ENCODE measurements at places on chromosomes 6 and 20. TPM values are rescaled to one million over a fixed set of nuclear protein-coding genes. Genes with fewer than 3 reads are reported as not detected.

DNA sequence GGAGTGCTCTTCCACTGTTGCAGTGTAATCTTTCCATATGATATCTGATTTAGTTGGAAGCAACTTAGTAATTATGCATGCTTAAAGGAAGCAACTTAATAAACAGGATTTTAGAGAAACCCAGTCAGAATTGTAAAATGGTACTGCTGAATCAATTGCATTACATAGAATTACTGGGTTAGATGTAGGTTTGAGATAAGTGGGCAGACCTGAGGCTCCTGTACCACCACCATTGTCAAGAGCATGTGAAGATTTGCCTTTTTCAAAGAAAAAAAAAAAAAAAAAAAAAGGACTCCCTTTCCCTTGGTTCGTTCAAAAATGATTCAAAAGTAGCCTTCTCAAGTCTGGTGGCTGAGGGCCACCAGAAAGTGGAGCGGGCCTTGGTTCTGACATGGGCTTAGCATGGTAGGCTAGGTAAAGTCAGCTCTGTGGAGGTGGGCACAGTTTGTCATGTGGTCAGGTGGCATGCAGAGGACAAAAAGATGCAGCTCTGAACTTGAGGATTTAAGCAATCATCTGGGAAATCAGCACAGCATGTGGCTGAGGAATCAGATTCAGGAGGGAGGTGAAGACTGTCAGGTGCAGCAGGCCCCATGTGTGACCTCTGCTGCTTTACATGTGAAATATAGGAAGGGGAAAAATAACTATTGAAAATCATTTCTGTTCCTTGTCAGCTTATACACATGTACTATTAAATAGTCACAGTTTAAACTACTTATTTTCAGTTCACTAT is 32.4 kb downstream of the ARID1B start:
- no peaks in the 10 kb centered on the region for H3K27me3 ChIP-seq
- H3K36me3 ChIP-seq = peaks cover 3% of the 10 kb centered on the region
- peaks cover 12% of the 10 kb centered on the region for H3K4me1 ChIP-seq
- no peak overlapping the region for H3K4me3 ChIP-seq

DNA sequence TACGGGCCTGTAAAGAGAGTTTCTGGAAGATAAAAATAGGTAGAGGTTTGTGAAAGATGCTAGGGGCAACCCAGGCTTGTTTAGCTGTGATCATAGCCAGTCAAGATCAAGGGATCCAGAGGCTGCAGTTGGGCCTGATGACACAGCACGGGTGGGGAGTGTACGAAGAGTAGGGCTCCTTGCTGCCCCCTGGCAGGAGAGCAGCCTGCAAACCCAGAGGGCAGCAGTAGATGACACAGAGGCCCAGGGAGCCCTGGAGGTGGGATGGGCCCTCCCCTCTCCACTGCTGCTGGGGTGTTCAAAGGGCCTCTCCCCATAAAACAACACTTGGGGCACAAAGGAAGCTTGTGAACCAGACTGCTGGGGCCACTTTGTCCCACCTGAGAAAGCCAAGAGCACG is 47.2 kb downstream of the VEGFA start:
- no peak overlapping the region for H3K4me3 ChIP-seq
- no peak overlapping the region for H3K27ac ChIP-seq
- no peaks in the 10 kb centered on the region for H3K27me3 ChIP-seq
- H3K4me1 ChIP-seq = no peaks in the 10 kb centered on the region
- no peaks in the 10 kb centered on the region for H3K36me3 ChIP-seq

SRXN1 gene
- 15.1 TPM for total RNA-seq

- H3K4me3 ChIP-seq = no peak overlapping the region
- no peaks in the 10 kb centered on the region for H3K36me3 ChIP-seq
- peaks cover 4% of the 10 kb centered on the region for H3K4me1 ChIP-seq
- DNase-seq = no peak
- H3K27me3 ChIP-seq = no peaks in the 10 kb centered on the region
Measured at GRCh38 chr6:16493112-16493511, 254.7 kb downstream of the GMPR start.

GRCh38 chr6:149473080-149474052 is 11.4 kb downstream of the ZC3H12D start:
- peak overlapping the region; percentile 34 for H3K27ac ChIP-seq
- H3K36me3 ChIP-seq = no peaks in the 10 kb centered on the region
- H3K4me3 ChIP-seq = no peak overlapping the region
- no peaks in the 10 kb centered on the region for H3K4me1 ChIP-seq
- H3K27me3 ChIP-seq = no peaks in the 10 kb centered on the region

GRCh38 chr6:86148586-86148985 is 505.9 kb upstream of the SYNCRIP start:
- no peaks in the 10 kb centered on the region for H3K36me3 ChIP-seq
- no peak for DNase-seq
- no peak overlapping the region for H3K27ac ChIP-seq
- H3K4me1 ChIP-seq = no peaks in the 10 kb centered on the region
- no peaks in the 10 kb centered on the region for H3K27me3 ChIP-seq
- H3K4me3 ChIP-seq = no peak overlapping the region

GRCh38 chr20:45058168-45058850 is 42.6 kb downstream of the KCNS1 start:
- H3K27me3 ChIP-seq = no peaks in the 10 kb centered on the region
- peaks cover 3% of the 10 kb centered on the region for H3K4me1 ChIP-seq
- no peak for DNase-seq
- no peak overlapping the region for H3K4me3 ChIP-seq
- H3K36me3 ChIP-seq = no peaks in the 10 kb centered on the region
- no peak overlapping the region for H3K27ac ChIP-seq

CCDC28A gene
- 10.8 TPM for total RNA-seq

GRCh38 chr6:3418496-3419060 is 38.3 kb downstream of the SLC22A23 start:
- H3K27me3 ChIP-seq = no peaks in the 10 kb centered on the region
- no peak overlapping the region for H3K4me3 ChIP-seq
- no peak for DNase-seq
- no peaks in the 10 kb centered on the region for H3K4me1 ChIP-seq
- H3K27ac ChIP-seq = no peak overlapping the region

DLL1 gene
- total RNA-seq = 6.6 TPM

NNAT gene
- total RNA-seq = 8.5 TPM

DNA sequence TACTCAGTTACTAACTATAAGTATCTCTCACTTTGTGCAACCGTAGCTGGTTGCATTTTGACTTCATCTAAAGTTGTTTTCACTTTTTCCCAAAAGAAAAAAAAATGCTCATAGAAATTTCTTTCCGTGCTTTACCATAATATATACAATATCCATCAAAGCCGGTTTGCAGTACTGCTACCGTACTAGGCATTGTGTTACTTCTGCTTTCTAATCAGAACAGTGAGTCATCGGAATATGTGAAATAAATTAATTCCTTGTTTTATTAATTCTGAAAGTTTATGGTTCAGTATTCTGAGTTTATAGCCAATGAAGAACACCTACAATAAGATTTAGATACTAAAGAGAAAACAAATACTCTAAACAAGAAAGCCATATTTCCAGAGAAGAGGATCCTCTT is 72.5 kb downstream of the TNFRSF21 start:
- no peak overlapping the region for H3K4me3 ChIP-seq
- no peaks in the 10 kb centered on the region for H3K27me3 ChIP-seq
- no peaks in the 10 kb centered on the region for H3K36me3 ChIP-seq
- no peaks in the 10 kb centered on the region for H3K4me1 ChIP-seq
- H3K27ac ChIP-seq = no peak overlapping the region

SEL1L2 gene
- total RNA-seq = not detected

HRH3 gene
- total RNA-seq = not detected

FOXA2 gene
- total RNA-seq = not detected

GRCh38 chr20:4573564-4574355 is 147.9 kb upstream of the PRND start:
- DNase-seq = no peak
- H3K36me3 ChIP-seq = no peaks in the 10 kb centered on the region
- H3K27ac ChIP-seq = no peak overlapping the region
- H3K4me3 ChIP-seq = no peak overlapping the region
- H3K27me3 ChIP-seq = no peaks in the 10 kb centered on the region

GRCh38 chr6:160395187-160395586 is 47.0 kb downstream of the SLC22A3 start:
- H3K36me3 ChIP-seq = no peaks in the 10 kb centered on the region
- no peak for DNase-seq
- H3K4me3 ChIP-seq = no peak overlapping the region
- no peaks in the 10 kb centered on the region for H3K27me3 ChIP-seq
- H3K27ac ChIP-seq = no peak overlapping the region
- no peaks in the 10 kb centered on the region for H3K4me1 ChIP-seq

- H3K27me3 ChIP-seq = no peaks in the 10 kb centered on the region
- H3K27ac ChIP-seq = no peak overlapping the region
- no peak overlapping the region for H3K4me3 ChIP-seq
- no peaks in the 10 kb centered on the region for H3K36me3 ChIP-seq
- no peaks in the 10 kb centered on the region for H3K4me1 ChIP-seq
Measured at GRCh38 chr6:64254558-64254957, 619.0 kb downstream of the PHF3 start.

- H3K27me3 ChIP-seq = no peaks in the 10 kb centered on the region
- peak overlapping the region; percentile 19 for H3K4me3 ChIP-seq
- no peaks in the 10 kb centered on the region for H3K36me3 ChIP-seq
Measured at GRCh38 chr20:37693242-37693634, 592 bp upstream of the CTNNBL1 start.

- H3K36me3 ChIP-seq = no peaks in the 10 kb centered on the region
- H3K27me3 ChIP-seq = no peaks in the 10 kb centered on the region
- DNase-seq = no peak
- peak overlapping the region; percentile 86 for H3K4me3 ChIP-seq
Measured at GRCh38 chr6:158816803-158817727, 2.1 kb downstream of the EZR start.

GRCh38 chr20:18090477-18090876 is 32.8 kb upstream of the OVOL2 start:
- no peaks in the 10 kb centered on the region for H3K4me1 ChIP-seq
- no peaks in the 10 kb centered on the region for H3K27me3 ChIP-seq
- H3K4me3 ChIP-seq = no peak overlapping the region
- H3K36me3 ChIP-seq = no peaks in the 10 kb centered on the region

DNA sequence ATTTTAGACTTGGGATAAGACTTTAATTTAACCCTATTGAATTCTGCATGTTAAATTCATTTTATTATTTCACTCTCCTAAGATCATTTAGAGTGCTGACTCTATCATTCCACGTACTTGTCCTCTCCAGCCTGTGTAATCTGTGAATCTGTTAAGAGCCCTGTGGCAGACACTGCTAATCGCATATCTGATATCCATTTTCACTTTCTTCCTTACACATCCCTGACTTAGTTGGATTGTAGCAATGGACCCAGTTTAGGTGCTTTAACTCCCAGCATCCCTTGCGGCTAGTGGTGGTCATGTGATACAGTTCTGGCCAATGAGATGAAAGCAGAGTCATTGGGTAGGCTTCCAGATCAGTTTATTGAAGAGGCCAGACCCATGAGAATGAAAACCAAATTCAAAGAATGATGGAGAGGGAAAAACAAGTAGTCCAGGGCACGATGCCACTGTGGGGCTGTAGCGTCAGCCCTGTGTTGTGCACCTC is 57.2 kb upstream of the SOX4 start:
- H3K4me3 ChIP-seq = no peak overlapping the region
- no peaks in the 10 kb centered on the region for H3K36me3 ChIP-seq
- H3K27ac ChIP-seq = no peak overlapping the region

PRKN gene
- total RNA-seq = 6.5 TPM

DNA sequence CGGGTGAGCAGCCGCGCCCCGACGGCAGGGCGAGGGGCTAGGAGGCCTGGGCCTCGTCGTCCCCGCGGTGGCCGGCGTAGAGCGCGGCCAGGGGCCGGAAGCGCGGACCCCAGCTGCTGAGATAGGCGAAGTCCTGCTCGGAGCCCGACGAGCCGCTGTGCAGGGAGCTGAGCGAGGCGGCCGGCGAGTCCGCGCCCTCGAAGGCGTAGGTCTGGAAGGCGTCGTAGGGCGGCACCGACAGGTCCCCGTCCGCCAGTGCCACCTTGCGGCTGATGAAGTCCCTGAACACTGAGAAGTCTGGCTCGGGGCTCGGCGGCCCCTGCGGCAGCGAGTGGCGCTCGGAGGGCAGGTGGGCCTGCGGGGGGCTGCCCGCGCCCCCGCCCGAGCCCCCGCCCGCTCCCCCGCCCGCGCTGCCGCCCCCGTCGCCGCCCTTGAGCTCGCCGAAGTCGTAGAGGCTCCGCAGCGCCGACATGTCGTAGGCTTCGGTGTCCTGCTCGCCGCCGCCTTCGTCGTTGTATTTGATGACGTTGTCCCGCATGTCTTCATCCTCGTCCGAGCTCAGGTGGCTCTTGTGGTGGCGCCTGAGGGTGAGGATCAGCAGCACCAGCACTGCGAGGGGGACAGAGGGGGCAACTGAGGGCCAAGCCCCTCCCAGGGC is 56.5 kb downstream of the CD40 start:
- H3K36me3 ChIP-seq = no peaks in the 10 kb centered on the region
- H3K27me3 ChIP-seq = no peaks in the 10 kb centered on the region
- H3K27ac ChIP-seq = no peak overlapping the region

- no peaks in the 10 kb centered on the region for H3K36me3 ChIP-seq
- no peaks in the 10 kb centered on the region for H3K4me1 ChIP-seq
- H3K27ac ChIP-seq = peak overlapping the region; percentile 30
- H3K27me3 ChIP-seq = no peaks in the 10 kb centered on the region
- DNase-seq = no peak
Measured at GRCh38 chr6:17212546-17213371, 68.4 kb upstream of the RBM24 start.

F13A1 gene
- 147 TPM for total RNA-seq

HLA-DPA1 gene
- total RNA-seq = 179 TPM

ADGB gene
- not detected for total RNA-seq

DNA sequence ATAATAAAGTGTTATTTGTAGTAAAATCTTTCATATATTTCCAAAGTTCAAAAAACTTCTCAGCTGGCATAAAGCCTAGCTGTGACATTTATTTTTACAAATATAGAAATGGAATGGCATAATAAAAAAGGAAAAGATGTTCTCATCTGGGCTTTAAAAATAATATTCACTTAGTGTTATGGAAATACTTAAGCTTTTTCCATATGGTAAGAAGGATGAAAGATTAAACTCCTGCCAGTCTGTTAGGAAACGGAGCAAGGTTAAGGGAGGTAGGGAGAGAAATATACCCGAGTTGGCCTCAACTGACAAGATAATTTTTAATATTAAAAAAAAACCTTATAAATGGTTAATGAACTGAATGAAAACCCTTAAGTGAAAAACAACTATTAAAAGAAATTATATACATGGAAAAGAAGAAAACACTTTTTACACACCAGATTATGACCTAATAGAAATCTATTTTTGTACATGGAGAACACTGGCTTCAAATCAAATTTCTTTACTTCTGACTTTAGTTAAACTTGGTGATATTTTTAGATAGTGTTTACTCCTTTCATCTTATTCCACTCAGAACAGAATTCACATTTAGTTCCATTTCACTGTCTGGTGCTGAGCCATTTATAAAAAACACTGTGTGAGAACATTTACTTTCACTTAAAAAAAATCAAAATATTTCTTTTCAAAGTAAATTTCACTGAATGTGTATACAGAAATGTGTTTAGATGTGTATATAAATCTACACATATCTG is 137.0 kb downstream of the DST start:
- H3K4me1 ChIP-seq = peaks cover 25% of the 10 kb centered on the region
- H3K27ac ChIP-seq = peak overlapping the region; percentile 52
- H3K4me3 ChIP-seq = no peak overlapping the region
- no peaks in the 10 kb centered on the region for H3K27me3 ChIP-seq
- no peak for DNase-seq

AGER gene
- total RNA-seq = 4.0 TPM
